ENCODE measurements at places on chromosomes 12 and 14. TPM values are rescaled to one million over a fixed set of nuclear protein-coding genes. Genes with fewer than 3 reads are reported as not detected.

The INF2 gene
- total RNA-seq = 160 TPM

GRCh38 chr12:25769082-25769945 is 189.2 kb upstream of the RASSF8 start:
- DNase-seq = no peak

DNA sequence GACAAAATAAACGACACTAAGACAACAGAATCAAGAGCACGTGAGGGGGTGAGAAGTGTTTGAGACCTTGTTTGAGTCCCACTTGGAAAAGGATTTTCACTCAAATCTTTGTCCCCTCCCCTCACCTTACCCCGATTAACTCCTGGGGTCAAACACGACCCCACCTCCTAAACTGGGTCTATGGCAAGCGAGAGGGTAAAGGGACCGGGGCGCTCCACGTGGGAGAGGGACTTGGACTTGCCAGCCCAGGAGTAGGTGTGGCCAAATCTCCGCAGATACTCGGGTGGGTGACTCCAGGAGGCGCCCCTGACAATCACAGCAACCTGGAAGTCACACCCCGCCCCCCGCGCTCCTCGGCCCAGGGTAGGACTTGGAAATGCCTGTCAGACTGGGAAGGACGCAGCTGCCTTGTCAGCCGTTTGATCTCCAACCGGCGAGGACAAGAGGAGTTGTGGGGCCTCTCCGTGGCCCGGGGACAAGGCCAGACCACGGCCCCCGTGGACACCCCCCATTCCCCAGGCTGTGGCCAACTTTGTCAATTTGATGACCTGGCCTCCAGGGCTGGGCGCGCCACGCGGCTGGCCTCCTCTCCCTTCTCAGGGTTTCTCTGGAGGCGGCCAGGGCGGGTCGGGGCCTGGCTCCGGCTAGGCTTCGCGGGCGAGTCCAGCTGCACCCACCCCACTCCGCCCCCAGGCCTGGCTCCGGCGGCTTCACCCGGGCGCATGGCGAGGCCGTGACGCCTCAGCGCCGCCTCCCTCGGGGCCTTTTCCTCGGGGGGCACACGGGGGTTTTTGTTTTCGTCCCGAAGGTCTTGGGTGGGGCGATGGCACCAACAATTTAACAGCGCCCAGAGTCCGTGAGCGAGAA is 1.1 kb upstream of the BCL11B start:
- no peak for DNase-seq

GRCh38 chr14:95656634-95657033 is 29.6 kb upstream of the TCL1B start:
- DNase-seq = no peak

GRCh38 chr14:66708267-66708666 is 200.3 kb downstream of the GPHN start:
- DNase-seq = no peak

DNA sequence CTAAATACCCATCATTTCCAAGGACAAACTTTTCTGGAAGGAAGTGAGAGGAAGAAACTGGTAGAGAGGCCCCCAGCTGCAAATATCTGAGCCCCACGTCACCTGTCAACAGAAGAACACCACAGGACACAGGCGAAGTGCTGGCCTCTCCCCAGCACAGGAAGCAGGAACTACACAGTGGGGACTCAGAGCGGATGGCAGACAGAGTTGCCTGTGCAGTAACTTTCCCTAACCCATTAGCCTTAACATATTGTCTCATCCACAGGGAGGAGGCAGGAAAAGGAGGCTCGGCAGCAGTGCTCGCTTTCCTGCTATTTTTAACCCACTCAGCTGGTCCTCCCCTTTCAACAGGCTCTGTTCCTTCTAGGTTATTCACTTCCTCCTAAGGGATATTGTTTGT is 111.5 kb upstream of the TMPO start:
- no peak for DNase-seq

DNA sequence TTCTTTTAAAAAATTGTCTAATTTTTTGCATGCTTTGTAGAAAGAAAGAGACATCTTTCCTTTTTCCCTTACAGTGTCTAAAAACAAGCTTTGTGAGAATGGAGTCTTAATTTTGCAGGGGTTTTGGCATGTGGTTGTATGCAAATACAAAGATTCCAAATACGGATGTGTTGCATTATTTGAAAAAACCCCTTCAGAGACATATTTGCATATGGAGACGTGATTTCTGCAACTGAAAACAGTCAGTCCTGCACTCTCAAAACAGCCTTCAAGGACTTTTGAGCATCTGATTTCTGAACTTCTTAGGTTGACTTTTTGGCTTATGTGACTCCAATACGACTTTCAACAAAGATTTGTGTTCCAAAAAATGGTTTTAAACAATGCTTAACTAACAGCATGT is 7.8 kb downstream of the IRAK3 start:
- no peak for DNase-seq

- DNase-seq = no peak
Observed at GRCh38 chr12:92995258-92995903, 66.3 kb upstream of the EEA1 start.

Data from mesenteric fat pad (tissue), 1 donor.